ENCODE measurements at places on chromosomes 3 and 15.

- no peak for DNase-seq
These were observed 3.5 kb upstream of the TMCC1 start for GRCh38 chr3:129897026-129897425.

DNA sequence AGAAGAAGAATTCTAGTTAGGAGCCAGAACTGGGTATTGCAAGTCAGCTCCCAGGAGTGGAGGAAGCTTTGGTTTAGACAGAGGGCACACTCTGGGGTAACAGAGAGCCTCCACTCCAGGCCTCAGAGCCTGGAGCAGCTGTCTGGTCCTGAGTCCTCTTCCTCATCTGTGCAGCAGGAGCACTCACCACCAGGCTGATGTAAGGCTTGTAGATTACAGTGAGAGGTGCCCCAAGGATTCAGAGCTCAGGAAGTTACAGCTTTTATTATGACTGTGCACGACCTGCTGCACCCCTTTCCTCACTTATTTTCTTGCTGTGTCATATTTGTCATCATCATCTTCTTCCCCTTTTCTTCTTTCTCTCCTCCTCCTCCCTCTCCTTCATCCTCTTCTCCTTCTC, 210.4 kb downstream of the ATP10A start:
- DNase-seq, result no peak

- DNase-seq, result no peak
These were observed 125.1 kb downstream of the GABRG3 start for GRCh38 chr15:27095886-27096624.

DNA sequence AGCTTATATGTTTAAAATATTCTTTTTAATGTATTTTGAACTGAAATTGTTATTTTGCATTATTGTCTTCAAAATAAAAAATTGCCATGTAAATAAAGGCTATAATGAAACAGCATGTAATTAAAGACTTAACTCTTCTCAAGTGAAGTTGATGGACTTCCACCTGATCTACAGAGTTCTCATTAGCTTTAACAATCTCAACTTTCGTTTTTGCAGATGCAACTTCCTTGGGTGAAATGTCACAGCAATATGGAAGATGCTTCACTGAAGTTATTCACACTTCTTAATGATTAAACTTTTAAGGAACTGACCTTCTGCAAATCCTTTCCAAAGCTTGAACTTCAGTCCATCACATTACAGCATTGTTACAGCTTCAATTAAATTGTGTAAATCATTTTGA, 63.6 kb downstream of the OSTN start:
- no peak for DNase-seq

DNA sequence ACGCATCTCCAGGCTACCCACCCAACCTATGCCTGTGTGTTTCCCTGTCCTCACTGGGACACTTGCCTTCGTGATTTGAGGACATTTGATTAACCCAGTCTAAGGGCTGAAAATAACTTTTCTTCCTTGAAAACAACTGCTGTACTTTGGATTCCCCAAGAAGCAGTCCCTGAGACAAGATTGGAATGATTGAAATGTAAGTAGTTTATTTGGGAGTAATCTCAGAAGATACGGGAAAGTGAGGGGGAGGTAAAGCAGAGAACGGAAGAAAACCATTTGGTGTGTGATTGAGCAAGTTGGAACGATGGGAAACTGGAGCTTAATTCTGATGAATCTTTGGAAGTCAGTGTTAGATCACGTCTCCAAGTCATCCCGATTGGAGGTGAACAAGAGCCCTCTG, 143.8 kb upstream of the LMCD1 start:
- no peak for DNase-seq

DNA sequence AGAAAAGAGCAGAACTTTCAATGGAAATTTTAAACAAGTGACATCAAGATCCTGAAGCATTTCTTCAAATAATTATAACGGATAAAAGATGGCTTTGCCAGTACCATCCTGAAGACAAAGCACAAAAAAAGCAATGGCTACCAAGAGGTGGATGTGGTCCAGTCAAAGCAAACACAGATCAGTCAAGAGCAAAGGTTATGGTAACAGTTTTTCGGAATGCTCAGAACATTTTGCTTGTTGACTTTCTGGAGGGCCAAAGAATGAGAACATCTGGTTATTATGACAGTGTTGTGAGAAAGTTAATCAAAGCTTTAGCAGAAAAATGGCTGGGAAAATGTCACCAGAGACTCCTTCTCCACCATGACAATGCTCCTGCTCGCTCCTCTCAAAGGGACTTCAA, 31.5 kb downstream of the FEM1B start:
- DNase-seq, result no peak

DNA sequence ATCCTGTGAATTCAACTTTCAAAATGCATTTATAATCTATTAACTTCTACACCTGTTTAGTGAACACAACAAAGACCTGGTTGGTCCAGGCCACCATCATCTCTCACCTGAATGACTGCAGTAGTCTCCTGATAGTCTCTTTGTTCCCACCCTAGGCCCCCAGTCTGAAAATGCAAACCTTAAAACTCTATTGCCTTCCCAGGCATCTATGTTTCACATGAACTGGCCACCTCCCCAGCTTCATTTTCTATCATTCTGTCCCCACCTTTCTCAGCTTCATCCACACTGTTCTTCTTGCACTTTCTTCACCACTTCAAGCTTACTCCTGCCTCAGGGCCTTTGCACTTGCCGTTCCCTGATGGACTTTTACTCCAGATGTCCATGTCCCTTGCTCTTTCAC, 45.0 kb downstream of the CLSTN2 start:
- peak; percentile 60 for DNase-seq

GRCh38 chr15:39357480-39358268, 223.2 kb upstream of the THBS1 start:
- DNase-seq, result no peak

GRCh38 chr3:11389386-11390268, 117.4 kb downstream of the ATG7 start:
- no peak for DNase-seq

GRCh38 chr3:24287755-24288450, 206.7 kb downstream of the THRB start:
- DNase-seq, result no peak

- no peak for DNase-seq
These were observed 87.4 kb upstream of the C15orf39 start for GRCh38 chr15:75114327-75114726.

GRCh38 chr15:96181873-96182301, 148.6 kb upstream of the NR2F2 start:
- DNase-seq, result no peak

DNA sequence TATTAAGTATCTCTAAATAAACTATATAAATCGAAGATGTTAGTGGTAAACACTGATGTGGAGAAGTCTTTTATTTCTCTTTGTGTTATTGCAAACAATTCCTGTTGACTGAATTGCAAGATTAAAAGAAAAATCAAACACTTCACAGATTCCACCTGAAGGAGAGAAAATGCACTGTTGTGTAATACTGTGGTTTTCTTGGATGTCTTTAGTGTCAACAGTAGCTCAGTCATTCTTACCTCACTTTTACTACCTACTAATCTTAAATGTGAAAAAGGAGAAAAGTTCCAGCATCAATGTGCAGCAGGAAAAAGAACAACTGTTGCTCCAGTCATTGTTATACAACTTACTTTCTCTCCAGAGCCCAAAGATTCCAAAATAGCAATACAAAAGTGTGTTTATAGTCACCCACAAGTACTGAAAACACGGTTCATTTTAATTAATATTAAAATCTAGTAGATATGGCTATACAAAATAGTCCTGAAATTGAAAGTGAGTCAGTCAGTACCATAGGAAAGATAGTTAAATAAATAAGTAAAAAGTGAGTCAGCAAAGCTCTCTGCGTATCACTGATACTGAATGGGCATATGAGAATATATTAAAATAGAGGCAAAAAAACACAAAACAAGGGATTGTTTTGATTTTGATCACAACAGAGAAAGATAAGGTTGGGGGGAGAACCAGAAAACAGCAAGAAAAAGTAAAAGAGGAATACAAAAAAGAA, 90.5 kb upstream of the CSPG5 start:
- DNase-seq, result no peak

DNA sequence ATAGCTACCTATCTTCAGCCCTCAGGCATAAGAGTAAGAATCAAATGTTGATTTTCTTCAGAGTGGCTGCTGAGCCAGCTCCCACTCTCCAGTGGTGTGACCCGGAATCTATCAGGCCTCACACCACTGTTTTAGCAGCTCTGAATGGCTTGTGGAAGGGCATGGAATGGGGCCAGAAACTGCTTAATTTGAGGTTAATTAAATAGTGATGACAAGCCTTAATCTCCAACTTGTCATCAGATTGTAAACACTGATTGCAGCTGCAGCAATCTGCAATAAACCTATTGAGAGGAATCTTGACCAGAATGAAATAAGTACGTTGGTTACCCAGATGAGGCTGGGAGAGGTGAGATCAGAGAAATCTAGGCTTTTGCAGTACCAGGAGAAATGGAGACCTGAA, 317.4 kb downstream of the FHIT start:
- DNase-seq, result no peak

GRCh38 chr3:38653685-38654537, 4.4 kb upstream of the SCN5A start:
- DNase-seq, result no peak

DNA sequence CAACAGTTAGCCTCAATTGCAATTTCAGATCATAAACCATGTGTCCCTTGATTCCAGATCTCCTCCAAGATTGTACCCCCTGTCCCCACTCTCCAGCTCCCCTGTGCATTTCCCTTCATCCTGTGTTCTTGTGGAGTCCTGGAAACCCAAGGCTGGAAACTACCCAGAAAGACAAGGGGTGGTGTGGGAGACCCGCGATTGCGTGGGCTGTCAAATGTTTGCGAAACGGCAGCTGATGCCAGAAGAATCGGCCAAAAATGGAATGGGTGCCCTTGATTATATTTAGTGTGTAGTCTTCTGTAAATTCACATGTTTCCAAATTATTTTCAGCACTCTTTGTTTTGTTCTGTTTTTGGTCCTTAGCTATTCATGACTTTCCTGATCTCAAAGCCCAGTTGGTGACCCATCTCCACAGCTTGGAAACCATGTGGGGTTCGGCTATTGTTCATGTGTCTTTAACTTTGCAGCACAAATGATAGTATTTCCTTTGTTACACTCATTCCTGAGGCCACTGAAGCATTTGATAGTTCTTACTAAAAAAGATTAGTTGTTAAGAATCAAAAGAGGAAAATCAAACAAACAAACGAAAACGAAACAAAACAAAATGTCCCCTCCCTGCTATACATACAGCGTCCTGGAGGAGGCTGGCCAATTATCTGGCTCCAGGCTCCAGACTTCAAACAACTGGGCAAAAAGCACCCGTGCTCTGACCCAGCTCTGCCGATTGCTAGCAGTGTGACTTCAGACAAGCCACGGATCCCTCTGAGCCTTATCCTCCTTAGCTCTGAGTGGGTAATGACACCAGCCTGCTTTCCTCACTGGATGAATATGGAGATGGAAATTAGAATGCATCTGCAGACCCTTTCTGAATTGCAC, 120.9 kb downstream of the CACNA2D3 start:
- DNase-seq, result no peak

- no peak for DNase-seq
These were observed 9.9 kb downstream of the GPR15 start for GRCh38 chr3:98541695-98542094.

DNA sequence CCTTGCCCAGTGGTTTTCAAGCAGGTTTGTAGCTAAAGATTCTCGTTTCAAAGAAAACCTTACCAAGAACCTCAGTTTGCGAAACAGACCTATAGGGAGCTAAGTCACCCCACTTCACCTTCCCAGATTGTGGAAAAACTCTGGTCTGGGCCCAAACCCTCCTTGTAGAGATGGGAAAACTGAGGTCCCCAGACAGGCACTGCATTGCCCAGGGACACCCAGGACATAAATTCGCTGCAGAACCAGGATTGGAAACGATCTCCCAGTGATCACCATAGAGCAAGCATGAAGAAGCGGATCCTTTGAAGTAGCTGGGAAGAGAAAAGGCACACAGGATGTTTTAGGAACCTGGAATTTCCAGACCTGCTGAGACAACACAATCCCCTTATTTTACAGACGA, 85.6 kb upstream of the PIAS1 start:
- DNase-seq, result no peak

DNA sequence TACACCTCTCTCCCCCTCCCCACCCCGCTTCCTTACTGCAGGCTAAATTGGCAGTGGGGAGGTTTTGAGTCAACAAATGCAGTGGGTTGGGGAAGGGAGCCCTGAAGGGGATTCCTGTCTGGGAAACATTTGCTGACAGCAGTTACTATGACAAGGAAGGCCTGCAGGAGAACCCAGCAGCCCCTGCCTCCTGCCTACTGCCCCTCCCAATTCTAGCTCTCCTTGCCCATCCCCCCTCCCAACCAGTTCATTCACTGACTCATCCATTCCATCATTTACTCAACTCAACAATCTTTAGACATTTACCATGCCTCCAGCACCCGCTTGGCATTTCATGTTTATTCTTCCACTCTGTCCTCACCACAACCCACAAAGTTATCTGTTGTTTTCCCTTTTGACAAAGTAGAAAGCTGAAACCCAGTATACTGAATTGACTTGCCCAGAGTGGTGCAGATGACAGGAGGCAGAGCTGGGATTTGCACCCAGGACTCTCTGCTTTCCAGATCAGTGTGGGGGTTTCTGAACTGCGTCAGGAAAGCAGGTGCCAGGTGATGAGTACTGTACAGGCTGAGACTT, 75.0 kb downstream of the MAGEF1 start:
- DNase-seq, result no peak

GRCh38 chr3:114660124-114660523, 366.3 kb downstream of the TIGIT start:
- no peak for DNase-seq

DNA sequence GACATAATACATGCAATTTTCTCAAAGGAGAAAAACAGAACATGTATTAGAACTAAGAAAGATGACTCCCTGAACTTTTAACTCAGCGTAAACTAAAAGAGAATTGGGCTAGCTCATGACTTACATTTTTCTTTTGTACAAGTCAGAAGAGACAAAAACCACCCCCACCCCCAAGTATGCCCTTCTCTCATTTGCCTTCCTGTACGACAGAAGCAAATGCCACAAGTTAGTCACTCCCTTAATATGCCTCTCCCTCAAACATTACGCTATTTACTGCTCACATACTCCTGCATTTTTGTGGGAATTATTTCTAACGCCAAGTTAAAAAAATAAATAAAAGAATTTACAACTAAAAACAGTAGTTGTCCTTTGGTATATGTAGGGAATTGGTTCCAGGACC, 22.0 kb downstream of the CPEB1 start:
- DNase-seq, result no peak

DNA sequence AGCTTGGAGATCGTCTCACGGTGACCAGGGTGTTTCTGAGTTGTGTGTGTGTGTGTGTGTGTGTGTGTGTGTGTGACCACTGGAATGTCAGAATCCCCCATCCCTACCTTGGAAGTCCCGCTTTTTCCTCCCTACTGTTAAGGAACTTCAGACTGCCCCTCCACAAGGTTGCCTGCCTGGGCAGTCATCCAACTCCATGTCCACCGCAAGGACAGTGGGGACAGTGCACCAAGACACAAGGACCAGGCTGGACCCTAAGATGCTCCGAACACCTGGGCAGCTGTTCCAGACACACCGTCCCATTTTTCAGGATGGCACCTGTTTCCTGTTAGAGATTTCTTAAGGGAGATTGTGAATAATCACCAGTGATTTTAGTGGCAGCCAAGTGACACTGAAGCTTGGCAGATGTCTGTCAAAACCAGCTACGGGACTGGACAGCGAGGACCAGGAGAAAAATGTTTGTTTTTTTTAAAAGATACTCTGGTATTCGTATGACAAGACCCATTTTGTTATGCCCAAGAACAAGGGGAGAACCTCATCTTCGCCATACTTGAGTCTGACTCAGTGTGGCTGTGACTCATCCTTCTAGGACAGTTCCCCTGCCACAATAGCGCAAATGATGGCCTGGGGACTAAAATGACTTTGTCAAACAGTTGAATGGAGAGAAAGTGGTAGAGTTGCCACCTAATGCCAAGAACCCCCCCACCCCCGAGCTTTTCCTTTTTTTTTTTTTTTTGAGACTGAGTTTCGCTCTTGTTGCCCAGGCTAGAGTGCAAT, 15.5 kb downstream of the PAQR9 start:
- DNase-seq, result no peak

All from vagina (tissue), 2 donors.